ENCODE measurements at places on chromosomes 2 and 18. TPM values are rescaled to one million over a fixed set of nuclear protein-coding genes. Genes with fewer than 3 reads are reported as not detected.

DNA sequence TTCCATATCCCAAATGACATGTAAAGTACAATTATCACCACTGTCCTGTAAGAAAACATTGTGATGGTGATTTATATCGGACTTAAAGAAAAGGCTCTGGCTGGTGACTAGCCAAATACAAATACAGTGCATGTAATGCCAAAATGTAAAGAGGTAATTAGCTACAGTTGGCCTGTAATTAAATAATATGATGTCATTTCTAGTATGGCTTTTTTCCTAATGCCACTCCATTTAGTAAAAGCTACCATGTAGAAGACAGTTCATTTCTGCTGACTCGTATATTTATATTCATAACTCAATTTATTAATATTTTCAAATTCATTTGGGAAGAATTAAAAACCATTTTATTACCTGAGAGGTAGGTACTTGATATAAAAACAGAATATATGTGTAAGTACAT lies 815.7 kb downstream of the ERBB4 start:
- DNase-seq: no peak

DNA sequence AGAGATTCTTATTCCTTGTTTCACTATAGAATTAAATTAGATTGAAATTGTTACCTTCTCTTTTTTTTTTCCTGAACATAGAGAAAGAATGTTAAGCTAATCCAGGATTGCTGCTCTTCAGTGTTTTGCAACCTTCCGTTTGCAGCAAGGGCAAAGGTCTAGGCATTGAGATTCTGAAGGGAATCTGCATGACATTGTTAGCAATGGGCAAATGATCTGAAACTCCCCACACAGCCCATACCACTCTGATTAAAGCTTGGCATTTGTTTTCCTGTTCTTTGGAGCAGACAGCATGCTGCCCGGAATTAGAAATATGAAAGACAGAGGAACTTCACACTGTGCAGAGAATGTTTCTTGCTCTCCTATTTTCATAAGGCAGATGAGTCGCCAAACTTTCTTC lies 551.8 kb downstream of the SOCS6 start:
- no peak for DNase-seq

DNA sequence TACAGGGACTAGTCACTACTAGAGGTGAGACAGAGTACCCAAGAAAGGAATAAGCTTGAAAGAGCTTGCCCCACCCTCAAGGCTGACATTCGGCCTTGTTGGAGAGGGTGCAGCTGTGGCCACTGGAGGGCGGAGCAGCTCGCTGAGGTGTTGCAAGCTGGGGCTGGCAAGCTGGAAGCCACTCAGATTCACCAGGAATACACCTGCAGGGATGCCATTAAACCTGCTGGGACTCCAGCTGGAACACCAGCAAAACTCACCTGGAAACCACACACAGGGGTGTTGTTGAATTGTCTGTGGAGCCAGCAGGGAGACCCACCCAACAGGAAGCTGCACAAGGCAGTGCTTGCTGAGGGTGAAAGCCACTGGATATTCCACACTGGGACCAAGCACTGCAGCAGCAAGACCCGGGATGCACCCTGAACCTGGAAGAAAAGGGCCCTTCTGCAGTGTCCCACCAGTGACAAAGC lies 26.1 kb downstream of the KCTD18 start:
- DNase-seq: no peak

DNA sequence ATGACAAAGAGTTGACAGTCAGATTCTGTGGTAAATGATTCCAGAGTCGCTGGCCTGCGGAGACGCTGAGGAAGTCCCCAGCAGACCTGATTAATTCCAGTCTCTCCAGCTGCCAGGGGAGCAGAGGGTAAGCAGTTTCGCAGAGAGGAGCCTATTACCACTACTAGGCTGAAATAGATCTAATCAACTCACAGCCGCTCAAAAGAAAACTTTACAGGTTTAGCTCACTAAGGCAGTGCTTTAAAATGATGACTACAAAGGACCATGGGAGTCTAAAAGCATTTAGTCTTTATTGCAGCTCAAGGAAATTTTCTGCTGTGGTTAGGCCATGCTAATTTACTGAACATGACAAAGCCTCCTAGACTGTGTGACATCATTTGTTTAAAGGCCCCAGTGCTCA lies 445.6 kb upstream of the POU3F3 start:
- no peak for DNase-seq

DNA sequence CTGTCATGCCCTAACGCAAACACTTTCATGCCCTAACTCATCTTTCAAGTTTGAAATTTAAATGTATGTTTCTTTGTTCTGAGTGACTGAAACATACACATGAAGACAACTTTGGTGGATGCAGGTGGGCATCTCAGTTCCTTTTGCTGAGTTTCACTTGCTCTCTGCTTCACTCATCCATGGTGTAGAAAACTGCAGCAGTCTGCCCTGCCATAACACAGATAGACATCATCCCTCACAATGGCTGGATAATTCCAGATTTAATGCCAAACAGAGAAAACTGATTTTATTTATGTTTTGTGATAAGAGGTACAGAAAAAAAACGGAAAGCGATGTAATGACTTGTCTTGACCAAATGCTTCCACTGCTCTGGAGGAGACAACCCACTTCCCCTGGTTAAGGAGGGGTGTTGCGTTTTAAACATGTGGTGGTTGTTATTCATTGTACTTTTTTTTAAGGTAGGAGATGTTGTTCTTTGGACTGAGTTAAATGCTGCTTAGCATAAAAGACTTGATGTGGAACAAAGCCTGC lies 70.4 kb downstream of the RHBDD1 start:
- no peak for DNase-seq

C2orf78 gene
- total RNA-seq: not detected
